Thyroid gland (tissue), 4 donors: ENCODE measurements at places on chromosomes 1 and 21.

- no peak for DNase-seq
These were observed 53.2 kb downstream of the PRKCZ start for GRCh38 chr1:2103266-2103900.

DNA sequence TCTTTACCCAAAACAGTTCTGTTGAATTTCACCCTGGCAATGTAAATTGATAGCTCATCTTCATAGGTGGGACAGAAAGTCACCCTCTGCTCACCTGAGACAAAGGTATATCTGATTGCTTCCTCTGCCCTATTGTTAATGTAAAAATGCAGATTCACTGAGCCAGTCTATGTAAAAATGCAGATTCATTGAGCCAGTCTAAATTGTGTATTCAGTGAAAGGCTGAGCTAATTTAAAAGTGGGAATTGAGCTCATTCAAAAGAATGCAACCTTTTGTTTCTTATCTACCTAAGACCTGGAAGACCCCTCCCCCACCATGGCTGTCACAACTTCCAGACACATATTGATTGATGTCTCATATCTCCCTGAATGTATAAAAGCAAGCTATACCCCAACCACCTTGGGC is 4.8 kb upstream of the MYSM1 start:
- DNase-seq, result no peak

- DNase-seq, result peak; percentile 41
These were observed 951 bp downstream of the SYDE2 start for GRCh38 chr1:85199667-85200462.

DNA sequence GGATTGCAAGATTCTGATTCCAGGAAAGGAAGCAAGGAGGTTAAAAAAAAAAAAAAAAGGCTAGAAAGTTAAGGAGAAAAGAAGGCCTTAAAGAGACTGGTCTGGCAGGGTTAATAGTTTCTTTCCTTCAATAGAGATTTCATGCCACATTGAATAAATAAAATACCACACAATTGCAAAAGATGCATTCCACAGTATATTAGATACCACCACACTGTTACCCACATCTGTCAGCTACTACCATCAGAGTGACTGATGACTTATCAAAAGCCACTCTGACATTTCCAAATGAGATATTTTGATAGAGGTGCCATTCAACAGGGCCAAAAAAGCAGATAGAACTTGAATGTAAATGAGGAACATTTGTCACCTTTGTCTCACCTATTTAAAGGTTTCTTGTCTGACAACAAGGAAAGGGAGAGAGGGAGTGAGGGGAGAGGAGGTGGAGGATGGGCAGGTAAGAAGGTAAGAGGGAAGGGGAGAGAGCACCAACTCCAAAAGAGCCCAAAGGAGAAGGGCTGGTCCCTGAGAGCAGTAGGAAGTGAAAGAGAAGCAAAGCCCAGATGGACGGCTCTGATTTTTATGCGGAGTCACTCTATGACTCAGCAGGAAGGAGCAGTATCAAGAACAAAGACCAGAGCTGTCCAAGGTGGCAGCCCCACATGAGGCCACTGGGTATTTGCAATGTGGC is 38.3 kb downstream of the LRRN2 start:
- peak; percentile 29 for DNase-seq

DNA sequence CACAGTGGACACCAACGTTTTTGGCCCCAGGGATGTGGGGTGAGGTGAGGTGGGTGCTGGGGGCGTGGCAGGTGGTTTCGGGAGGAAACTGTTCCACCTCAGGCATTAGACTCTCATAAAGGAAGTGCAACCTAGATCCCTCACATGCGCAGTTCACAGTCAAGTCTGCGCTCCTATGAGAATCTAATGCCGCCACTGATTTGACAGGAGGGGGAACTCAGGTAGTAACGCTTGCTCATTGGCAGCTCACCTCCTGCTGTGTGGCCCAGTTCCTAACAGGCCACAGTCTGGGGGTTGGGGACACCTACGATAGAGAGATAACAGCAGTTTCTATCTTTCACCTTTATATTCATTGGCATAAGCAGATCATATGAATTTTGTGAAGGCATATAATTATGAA is 347.1 kb downstream of the VAV3 start:
- DNase-seq, result no peak

DNA sequence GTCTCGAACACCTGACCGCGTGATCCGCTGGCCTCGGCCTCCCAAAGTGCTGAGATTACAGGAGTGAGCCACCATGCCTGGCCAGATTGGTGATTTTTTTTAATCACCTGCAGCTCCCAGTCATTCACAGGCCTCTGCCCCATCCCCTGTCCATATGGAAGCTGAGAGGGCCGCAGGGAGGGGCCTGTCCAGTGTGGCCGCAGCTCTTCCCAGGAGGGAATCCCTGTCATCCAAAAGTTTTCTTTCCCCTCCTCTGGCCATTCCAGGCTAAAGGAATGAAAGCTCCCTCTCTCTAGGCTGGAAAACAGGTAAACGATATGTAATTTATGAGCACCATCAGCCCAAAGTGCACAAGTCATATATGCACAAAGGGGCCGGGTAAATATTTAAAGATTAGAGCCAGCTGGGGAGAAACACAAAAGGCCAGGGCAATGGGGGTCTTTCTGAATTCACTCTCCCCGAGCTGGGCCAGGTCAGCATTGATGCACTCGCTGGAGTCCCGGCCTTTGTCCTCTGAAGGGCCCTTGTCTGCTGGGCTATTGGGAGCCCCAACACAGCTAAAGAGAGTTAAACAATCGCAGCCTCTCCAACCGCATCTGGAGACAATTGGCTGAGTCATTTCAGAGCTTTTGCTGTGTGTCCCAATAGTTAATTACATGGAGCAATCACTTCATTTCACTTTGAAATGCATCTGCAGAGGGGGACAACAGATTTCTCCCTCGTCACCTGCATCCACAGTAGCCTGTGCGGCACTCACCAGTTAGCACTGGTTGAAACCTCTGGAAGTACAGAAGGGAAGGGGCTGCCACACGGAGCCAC is 3.8 kb upstream of the HES3 start:
- DNase-seq, result no peak

GRCh38 chr1:59143133-59143487 is 153.8 kb upstream of the FGGY start:
- DNase-seq, result no peak

DNA sequence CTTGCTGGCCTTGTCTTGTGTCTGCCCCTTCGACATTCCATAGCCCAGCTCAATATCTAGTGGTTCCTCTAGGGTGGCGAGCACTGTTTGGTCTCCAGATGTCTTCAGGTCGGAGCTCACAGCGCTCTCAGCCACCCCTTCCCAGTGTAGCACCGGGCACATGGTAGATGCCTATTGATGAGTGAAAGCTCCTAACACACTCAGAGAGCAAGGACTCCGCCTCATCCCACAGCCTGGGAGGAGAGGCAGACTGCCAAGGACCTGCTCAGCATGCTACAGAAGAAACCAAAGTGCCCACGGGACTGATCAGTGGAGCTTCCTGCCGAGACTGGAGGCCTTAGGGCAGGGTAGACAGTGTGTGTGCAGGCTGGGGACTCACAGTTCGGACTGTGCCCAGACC is 10.9 kb downstream of the PCSK9 start:
- DNase-seq, result no peak

GRCh38 chr1:107549152-107549810 is 408.4 kb downstream of the NTNG1 start:
- no peak for DNase-seq

GRCh38 chr1:6454856-6455751 is 10.9 kb downstream of the TNFRSF25 start:
- DNase-seq, result no peak

DNA sequence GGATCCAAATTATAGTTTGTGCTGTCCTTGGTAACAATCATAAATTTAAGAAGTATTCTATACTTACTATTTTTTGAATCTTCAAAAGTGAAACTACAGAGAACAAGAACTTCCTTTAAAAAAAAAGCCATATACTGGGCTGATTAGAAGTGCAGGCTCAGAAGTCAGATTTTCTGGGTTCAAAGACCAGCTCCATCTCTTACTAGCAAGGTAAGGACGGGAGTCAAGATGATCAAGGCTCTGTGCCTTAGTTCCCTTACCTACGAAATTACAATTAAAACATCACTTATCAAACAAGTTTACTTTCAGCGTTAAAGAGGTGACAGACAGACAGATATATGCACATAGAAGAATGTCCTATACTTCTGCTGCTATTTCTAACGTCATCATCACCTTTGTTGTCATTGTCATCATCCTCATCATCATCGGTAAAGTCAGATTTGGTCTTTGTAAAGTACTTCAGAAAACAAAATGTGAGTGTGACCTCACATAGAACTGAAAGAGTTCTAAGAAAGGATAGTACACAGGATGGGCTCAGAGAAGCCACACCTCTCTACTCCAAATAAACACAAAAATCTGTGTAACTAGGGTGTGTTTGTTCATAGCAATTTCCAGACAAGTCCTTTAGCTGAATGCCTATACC is 178.7 kb downstream of the VAV3 start:
- no peak for DNase-seq

DNA sequence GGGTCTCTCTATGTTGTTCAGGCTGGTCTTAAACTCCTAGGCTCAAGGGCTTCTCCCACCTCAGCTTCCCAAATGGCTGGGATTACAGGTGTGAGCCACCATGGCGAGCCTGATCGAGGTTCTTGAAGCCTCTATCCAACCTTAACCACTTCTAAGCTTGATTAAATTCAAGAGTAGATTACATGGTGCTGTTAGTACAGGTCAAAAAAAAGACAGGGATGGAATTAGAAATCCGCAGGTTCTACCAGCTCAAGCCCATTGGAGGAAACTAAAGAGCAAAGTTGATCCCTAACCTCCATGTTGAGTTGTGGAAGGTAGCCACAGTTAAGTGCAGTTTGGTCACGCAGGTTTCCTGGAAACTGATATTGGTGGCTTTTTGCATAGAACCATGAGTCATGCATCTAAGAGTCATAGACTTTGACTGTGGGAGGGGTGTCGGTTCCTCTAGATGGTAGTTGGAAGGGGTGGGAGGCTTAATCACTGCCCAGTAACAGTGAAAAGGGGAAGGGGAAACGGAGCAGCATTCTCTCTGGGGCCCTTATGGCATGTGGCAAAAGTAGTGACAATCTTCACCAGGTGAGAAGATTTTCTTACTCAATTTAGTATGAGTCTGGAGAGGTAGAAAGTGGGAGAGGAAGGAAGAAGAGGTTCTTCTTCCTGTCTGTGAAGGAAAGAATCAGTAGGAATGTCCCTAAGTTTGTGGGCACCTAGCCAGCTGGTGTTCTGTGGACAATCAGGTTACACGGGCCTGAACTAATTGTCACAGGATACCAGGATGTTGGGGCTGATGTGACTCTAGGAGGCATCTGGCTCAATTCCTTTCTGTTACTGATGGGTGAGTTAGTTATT is 7.0 kb downstream of the CD53 start:
- no peak for DNase-seq

- peak; percentile 18 for DNase-seq
These were observed 21.1 kb downstream of the ROR1 start for GRCh38 chr1:63794939-63795378.

DNA sequence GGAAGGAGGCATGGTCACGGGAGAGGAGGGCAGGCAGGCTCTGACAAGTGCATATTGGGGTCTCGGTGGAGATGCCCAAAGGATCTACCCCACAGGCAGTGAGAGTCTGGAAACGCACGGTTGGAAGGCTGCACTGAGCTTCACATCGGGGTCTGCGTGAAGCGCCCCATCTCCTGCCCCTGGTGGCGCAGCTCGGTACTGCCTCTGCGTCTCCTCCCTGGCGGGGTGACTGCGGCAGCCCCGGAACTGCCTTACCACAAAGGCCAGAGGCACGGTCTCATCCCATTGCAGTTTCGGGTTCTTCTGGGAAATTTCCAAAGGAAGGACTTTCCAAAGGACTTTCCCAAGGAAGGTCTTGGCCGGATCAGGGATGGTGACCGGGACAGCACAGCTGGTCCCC is 69.2 kb upstream of the AJAP1 start:
- peak; percentile 27 for DNase-seq

DNA sequence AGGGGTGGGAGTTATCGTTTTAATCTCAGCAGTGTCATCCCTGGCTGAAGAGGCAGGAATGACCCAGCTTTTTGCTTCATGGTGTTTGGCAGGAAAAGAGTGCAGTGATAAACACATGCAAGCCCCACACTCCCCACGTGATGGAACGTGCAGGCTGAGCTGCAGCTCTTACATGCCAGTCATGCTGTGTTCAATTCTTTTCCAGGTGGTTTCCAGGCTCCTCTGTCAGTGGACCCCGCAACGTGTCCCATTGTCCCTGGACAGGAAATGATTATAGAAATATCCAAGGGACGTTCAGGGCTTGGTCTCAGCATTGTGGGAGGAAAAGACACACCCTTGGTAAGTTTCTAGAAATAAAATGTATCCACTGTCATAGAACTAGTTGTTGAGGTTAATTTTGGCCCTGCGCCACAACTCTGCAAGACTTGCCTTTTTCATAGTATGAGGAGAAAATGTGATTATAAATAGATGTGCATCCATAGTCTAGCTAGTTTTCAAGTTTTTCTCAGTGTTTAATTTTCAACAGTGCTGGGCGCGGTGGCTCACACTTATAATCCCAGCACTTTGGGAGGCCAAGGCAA is 110.2 kb upstream of the L1TD1 start:
- DNase-seq, result no peak

GRCh38 chr1:244226435-244226834 is 175.4 kb downstream of the ZBTB18 start:
- DNase-seq, result no peak

- no peak for DNase-seq
These were observed 76.7 kb downstream of the AK4 start for GRCh38 chr1:65224681-65225091.

DNA sequence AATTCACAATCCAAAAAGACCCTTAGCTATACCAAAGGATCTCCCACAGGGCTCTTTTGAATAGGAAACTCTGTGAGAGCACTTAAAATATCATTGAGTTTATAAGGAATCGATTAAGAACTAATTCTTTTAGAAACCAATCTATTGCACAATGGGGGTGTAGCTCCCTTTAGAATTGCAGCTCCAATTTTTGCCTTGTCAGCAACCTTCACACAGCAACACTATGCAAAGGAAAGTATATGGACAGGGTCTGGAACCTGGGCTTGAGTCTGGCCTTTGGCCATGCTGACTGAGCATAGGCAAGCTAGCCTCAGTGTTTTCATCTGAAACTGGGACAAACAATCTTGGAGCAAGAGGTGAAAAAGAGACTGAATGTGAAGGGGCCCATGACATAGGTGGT is 17.2 kb upstream of the FAM78B start:
- DNase-seq, result no peak
